GM20000 (cell line): ENCODE measurements at places on chromosomes 3 and 15.

DNA sequence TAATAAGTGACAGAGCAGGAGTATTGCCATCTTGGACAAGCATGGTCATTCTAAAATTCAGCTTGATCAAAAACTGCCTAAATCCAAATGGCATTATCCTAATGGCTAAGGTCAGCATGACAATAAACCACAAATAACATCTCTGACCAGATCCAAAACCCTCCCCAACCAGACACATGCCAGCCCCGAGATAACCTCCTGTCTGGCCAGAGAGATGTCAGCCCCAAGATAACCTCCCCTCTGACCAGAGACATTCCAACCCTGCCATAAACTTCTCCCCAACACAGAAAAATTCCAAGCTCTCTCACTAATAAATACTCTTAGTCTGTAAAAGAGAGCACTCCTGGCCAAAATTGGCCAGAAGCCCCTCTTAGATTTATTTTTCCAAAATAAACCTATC lies 470.5 kb upstream of the UBE2E2 start:
- no peak for DNase-seq

GRCh38 chr3:107826727-107827126 lies 264.1 kb downstream of the CD47 start:
- no peak for DNase-seq

- no peak for DNase-seq
Observed at GRCh38 chr3:30024466-30024865, 581.9 kb upstream of the TGFBR2 start.

DNA sequence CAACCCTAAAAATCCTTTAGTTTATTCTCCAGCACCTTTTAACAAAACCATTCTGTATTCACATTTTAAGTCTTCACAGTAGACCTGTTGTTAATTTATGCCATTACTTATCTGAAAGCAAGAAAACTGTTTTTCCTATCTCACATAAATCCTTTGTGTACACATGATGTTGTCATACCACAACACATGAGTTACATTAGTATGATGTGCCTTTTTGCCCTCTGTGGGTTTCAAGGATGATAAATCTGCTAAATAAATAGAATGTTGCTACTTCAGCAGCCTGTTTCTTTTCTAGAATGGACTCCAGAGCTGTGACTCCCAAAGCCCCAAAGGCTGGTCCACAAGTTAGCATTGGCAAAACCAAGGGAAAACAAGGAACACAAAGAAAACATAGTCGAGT lies 151.6 kb downstream of the SERPINI1 start:
- DNase-seq, result no peak

- DNase-seq, result no peak
Observed at GRCh38 chr3:68999605-69000004, 13.9 kb downstream of the EOGT start.

DNA sequence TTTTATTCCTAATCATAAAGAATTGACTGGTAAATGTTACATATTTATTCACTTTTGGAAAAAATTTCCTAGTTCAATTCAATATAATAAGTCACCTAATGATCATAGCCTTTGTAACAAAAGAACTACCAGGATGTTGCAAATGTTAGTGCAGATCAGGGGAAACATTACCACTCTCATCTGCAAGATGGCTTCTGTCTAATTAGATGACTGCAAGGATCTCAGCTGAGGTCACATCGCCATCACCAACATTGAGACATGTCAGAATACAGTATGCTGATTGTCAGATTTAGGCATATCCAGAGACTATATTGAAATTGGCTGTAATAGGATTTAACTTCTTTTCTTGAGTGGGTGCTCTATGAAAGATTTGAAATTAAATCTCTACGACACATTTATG lies 431.4 kb upstream of the AGTR1 start:
- DNase-seq, result no peak

GRCh38 chr3:56917361-56918110 lies 115.8 kb upstream of the ARHGEF3 start:
- DNase-seq, result peak; percentile 64

DNA sequence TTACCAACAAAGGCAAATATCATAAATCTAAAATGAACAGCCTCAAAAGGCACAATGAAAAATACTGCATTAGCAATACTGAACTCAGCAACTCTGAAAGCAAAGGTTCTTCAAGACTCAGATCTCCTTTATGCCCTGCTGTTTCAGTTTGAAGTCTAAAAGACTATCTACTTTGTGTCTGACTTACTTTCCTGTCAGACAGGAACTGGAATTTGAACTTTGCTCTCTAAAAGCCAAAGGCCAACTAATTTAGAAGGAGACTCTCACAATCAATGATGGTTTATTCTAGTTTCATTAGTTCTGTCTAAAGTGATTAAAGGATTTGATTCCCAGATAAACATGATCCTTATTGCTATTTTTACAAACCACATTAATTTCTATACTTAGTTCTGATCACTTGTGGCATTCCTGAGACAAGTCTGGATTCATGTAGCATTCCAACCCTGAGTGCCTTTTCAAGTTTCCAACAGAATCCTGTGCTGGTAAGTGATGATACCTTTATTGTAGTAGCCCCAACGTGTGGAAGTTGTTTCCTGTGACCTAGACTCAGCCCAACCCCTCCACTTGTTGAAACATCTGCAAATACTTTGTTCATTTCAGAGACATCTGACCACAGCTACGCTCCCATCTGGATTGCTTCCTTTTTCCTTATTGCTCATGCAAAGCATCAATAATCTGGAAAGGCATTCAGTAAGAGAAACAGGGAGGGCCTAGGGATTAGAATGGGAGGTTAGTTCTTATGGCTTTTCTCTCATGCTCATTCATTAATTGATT lies 14.9 kb upstream of the LEKR1 start:
- DNase-seq, result no peak

- DNase-seq, result no peak
Observed at GRCh38 chr15:98953000-98953787, 54.4 kb downstream of the PGPEP1L start.

GRCh38 chr15:69626095-69627066 lies 173.8 kb downstream of the RPLP1 start:
- DNase-seq, result no peak

GRCh38 chr3:184741259-184741556 lies 29.3 kb upstream of the MAGEF1 start:
- no peak for DNase-seq

- no peak for DNase-seq
Observed at GRCh38 chr15:53984221-53984620, 6.0 kb downstream of the UNC13C start.

DNA sequence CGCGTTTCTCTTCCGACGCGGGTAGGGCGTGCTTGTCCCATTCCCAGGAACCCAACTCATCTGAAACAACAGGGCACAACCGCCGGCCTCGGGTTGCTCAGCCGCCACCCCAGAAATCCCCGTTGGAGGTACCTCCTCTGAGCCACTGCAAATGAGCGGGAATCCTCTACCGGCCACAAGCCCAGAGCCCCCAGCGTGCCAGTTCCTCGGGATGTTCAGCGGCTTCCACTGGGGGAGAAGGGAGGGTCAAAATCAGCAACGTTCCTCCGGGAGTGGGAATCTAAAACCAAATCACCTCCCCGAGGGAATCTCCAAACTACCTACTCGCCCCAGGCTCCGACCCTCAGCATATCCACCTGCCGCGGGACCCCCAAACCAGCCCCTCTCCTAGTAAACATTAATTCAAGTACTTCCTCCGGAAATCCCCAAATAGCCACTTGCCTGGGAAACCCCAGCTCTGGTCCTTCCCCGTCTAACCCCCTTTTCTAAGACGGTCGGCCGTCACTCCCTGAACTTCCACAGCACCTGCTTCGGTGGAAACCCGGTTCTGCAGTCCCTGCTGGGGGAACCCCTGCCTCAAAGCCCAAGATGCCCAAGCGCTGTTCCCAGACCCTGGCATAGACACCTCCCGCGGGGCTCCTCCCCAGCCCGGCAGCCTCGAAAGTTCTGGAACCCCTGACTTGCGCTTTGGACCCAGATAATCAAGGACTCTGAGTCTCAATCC lies 887 bp downstream of the OXTR start:
- peak; percentile 81 for DNase-seq

GRCh38 chr3:42656680-42657610 lies 3.4 kb downstream of the ZBTB47 start:
- no peak for DNase-seq

DNA sequence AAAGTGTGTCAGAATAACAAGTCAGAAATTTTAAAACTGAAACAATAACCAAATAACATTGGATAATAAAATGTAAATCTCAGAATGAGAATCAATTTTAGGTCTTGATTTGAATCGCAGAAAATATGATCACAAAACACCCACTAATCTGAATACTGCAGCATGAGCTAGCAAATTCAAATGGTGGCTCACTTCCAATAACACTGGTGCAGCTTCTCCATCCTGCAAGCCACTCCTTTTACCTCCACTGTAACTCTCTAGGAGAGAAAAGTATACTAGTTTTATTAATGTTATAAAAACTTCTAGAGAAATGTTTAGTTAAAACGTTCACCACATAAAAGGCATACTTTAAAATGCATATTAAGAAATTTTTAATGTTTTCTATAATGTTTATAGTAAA lies 30.4 kb downstream of the UBE3A start:
- DNase-seq, result no peak

GRCh38 chr3:26622621-26623418 lies at the start of gene LRRC3B:
Gene LRRC3B (plus strand): TSS chr3:26622772. CDS start chr3:26709673, 86,901 bp downstream.
- DNase-seq, result no peak

GRCh38 chr3:39191773-39192172 lies 622 bp downstream of the XIRP1 start:
- no peak for DNase-seq

GRCh38 chr3:194787650-194788049 lies 102.0 kb downstream of the FAM43A start:
- DNase-seq, result no peak

GRCh38 chr3:50369012-50369670 lies 9.8 kb upstream of the TMEM115 start:
- DNase-seq, result no peak

DNA sequence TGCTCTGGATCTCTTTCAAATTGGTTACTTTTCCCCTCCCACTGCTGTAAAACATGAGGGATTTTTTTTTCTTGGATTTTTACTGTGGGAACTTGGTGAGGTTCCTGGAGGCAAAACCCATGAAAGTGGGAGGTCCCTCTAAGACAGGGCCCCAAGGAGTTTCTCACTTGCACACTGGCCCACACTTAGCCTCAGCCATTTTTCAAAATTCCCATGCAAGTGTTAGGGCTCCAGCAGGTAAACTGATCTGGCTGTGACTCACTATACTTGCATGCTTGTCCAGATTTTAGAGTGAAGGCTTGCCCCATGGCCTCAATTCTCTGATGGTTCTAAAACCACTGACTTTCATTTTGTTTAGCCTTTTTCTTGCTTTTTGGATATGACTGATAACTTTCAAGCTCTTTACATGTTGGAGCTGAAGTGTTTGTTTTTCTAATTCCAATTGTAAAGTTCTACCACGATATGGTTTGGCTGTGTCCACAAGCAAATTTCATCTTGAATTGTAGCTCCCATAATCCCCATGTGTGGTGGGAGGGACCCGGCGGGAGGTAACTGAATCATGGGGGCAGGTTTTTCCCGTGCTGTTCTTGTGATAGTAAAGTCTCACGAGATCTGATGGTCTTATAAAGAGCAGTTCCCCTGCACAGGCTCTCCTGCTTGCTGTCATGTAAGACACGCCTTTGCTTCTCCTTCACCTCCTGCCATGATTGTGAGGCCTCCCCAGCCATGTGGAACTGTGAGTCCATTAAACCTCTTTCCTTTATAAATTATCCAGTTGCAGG lies 37.7 kb downstream of the MCCC1 start:
- DNase-seq, result no peak

- no peak for DNase-seq
Observed at GRCh38 chr3:175047786-175048185, 188.7 kb downstream of the NAALADL2 start.

DNA sequence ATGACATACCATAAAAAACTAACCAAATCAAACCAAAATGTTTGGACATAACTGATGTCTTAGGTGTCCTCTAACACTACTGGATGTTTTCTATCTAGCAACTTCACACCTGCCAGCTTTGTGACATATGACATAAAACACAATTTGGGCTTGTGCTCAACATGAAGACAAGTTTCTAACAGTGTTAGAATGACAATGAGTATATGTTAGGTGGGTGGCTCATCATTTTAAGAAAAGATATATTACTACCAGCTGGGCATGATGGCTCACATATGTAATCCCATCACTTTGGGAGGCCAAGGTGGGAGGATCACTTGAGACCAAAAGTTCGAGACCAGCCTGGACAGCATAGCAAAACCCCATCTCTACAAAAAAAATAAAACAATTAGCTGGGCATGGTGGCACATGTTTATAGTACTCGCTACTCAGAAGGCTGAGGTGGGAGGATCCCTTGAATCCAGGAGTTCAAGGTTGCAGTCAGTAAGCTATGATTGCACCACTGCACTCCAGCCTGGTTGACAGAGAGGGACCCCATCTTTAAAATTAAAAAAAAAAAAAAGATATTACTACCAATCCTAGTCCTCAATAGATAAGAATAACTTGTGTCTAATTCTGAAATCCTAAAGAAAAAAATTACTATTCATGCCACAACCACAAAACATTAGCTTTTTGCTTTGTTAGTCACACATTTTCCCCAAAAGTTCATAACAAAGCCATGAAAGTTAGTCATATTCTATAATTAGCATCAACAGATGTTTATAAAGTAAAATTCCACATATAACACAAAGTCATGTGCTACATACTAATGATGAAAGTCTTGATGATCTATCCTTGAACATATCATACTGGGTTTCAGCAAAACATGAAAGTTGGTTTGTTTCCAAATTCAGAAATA lies 59.9 kb downstream of the LRRFIP2 start:
- no peak for DNase-seq

GRCh38 chr3:177463863-177464262 lies 266.6 kb upstream of the TBL1XR1 start:
- no peak for DNase-seq

GRCh38 chr15:66877477-66878271 lies 175.6 kb downstream of the SMAD6 start:
- no peak for DNase-seq

- no peak for DNase-seq
Observed at GRCh38 chr3:85781806-85782205, 823.0 kb downstream of the CADM2 start.

DNA sequence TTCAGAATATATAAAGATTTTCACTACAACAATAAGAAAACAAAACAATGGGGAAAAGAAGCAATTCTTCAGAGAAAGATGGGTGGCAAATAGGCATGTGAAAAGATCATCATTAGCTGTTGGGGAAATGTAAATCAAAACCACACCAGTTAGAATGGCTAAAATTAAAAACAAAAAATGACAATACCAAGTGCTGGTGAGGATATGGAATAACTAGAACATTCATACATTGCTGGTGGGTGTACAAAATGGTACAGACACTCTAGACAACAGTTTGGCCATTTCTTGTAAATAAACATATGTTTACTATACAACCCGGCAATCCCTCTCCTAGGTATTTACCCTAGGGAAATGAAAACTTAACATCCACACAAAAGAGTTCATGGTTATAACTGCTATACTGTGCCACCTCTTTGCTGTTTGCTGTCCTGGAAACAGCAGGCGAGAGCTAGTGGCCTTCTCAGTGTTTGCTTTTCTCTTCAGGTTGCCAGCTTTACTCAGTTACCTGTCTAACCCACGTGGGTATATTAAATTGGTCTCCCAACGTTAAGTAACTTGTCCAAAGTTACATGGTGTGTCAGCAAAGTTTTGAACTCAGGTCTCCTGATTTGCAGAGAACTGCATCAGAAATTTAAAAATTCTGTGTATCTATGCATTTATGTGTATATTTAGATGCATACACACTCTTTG lies 4.6 kb upstream of the NIT2 start:
- no peak for DNase-seq
